ENCODE measurements at places on chromosomes 2 and 18. TPM values are rescaled to one million over a fixed set of nuclear protein-coding genes. Genes with fewer than 3 reads are reported as not detected.

DNA sequence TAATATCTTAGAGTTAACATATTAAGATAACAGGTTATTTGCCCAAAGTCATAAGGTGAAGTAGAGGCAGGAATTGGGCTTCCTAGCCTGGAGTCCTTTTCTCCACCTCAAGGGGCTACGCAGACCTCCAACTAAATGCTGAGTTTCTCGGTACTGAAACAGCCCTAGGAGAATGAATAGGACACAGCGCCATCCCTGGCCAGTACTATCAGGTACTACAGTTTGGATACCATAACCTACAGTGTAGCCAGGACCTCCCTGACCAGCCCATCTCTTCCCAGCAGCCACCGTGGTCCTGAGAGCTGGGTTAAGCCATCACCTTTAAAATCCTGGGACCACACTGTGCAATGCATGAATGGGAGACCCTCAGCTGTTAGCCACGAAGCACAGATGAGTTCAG lies 15.7 kb downstream of the CASP8 start:
- no peak for DNase-seq

GRCh38 chr18:10064267-10064666 lies 150.5 kb downstream of the VAPA start:
- DNase-seq: no peak

DNA sequence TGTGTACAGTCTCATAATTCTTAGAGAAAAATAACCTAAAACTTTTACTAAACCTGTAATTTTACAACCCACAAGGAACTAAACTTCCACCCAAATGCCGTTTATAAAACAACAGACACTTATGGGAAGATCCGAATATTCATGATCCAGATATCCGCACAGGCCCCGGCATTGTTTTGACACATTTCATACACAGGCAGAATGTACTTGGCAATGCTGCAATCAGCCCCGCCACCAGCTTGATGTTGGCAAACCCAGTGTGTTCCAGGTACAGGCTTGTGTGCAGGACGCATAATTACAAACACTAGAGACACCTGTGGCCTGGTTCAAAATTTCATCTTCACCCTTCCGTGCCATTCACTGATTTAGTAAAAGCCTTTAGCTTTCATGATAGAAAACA lies 393.0 kb upstream of the SALL3 start:
- DNase-seq: no peak

DNA sequence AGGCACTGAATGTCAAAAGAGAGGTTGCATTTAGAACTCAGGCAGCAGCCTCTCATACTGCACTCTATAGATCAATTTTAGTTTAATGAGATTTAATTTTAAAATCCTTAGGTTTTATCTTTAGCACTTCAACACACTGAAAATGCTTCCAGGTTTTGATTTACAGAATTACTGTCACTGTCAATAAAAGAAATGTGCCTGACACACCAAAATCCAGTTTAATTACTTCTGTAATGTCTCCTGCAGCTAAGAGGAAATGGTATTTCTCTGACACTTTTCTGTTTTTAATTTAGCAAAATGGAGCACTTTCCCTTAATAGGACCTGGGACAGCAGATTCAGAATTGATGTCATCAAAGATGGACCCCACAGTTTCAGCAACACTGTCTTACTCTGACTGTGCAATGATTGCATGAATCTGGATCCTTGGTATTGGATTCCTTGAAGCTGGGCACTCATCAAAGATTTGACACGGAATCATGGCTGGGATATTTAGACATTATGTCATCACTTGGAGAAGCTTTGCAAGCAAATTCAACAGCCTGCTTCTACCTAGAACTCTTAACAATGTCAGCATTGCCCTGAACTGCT lies 576.5 kb downstream of the NRXN1 start:
- DNase-seq: no peak

GRCh38 chr2:99554238-99554637 lies 64.4 kb upstream of the REV1 start:
- DNase-seq: no peak

DNA sequence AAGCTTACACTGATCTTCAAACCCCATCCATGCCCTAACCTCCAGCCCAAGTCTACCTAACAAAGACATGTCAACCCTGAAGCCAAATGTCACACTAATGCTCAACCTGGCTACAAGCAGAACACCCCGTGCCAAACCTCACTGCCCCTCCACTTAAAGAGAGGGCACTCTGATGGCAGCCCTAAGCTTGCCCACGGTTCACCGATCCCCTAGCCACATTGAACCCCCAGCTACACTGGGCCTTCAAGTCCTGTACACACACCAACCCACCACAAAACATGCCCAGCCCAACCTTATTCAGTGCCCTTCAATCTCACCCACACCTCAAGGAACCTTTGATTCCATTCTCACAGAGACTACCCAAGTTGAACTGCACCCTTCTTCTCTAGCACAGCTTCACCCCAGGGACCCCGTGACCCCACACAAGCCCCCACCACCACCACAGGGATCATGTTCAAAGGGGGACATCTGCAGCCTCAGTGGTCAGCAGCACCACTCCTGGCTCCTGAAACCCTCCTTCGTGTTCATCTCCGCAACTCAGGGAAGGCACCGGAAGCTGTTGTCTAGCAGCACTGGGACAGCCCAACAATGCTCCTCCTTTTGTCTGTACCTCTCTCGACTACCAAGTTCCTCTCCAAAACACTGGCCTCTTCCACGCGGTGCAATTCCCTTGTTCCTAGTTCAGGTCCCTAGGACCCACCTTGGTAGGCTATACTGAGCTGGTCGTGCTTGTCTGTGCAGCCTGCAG lies 218.8 kb downstream of the CYP26B1 start:
- no peak for DNase-seq

GRCh38 chr2:223909001-223909741 lies 36.0 kb downstream of the WDFY1 start:
- DNase-seq: no peak

- no peak for DNase-seq
Measured at GRCh38 chr2:67633212-67633856, 236.2 kb downstream of the ETAA1 start.

DNA sequence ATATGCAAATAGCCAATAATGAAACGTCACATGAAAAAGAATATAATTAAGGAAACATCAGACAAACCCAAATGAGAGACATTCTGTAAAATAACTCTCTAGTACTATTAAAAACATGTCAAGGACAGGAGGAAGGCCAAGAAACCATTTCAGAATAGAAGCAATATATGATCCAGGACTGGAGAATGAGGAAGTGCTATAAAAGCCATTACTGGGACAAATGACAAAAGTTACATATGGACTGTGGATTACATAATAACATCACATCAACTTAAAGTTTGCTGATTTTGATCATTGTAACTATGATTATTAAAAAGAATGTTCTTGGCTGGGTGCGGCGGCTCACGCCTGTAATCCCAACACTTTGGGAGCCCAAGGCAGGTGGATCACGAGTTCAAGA lies 81.3 kb downstream of the CRACDL start:
- no peak for DNase-seq

DNA sequence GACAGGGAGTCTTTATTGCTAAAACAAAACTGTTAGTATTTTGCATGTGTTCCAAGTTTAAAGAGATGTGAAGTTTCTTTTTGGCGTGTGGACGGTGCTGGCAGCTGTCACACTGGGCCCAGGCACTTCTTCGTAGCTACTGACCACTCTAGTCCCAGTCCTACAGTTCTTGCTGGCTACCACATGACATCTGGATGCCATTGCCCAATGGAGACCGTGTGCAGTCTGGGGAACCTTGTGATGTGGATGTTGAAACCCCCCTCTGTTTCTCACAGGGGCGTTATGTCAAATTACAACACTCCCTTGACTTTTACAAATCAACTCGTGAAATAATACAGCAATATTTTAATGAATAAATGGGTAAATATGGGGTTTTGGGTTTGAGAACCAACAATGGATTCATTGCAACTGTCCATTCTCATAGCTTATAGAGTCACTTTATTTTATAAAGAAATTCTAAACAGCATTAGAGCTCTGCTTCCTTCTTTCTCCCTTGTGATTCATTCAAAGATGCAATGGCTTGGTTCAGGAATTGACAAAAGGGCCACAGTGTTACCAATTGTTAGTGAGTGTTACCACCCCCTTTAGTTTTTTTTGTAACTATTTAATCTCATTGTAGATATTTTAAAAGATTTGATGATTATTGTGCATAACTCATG lies 1.2 kb downstream of the GPD2 start:
- DNase-seq: no peak

GRCh38 chr2:74037379-74037860 lies 52.7 kb downstream of the TET3 start:
- DNase-seq: no peak

- DNase-seq: no peak
Measured at GRCh38 chr2:97953853-97954252, 41.9 kb downstream of the TMEM131 start.

DNA sequence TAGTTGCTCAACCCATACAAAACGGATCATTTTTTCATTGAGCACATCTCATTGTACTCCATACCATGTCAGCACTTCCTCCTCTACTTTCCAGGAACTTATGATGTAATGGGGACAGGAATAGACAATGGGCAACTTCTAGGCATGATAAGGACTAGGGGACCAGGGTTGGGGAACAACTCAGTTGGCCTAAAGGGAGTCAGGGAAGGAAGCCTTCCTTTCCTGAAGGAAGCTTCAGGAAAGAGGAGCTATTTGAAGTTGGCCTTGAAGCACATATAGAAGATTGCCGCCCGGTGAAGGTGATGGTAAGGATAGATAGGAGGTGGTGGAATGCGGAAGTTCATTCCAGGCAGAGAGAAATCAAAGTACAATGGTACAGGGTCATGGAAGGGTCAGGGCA lies 283.9 kb downstream of the SLC8A1 start:
- no peak for DNase-seq

DNA sequence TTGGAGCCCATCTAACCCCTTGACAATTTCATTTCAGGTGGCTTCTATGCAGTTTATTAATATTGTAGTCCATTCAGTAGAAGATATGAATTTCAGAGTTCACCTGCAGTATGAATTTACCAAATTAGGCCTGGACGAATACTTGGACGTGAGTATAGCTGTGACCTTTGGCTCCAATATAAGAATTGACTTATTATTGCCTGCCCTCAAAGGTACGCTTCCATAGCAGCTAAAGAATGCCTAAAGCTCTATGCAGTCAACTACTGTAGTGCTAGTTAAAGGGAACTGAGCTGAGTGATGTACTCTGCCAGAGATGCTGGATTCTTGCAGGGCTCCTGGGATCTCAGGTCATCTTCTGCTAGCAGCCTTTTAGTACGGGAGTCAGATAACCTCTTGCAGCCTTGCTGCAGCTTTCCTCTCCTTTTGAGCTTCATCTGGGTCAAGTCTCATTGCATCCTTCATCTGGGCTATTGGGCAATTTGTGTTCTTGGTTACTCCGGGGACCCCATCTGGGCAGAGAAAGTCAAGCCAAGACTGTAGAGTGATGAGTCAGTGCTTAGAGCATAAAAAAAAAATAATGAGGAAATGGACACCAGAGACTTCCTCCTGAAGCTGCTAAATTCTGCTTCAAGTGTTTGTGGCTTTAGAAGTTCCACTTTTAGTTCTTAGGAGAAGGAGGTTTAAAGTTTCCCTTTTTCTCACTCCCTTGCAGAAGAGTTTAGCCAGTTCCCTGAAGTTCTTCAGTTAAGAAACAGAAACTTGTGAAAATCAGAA lies 105.6 kb downstream of the PRPF40A start:
- DNase-seq: peak; percentile 40

GRCh38 chr18:75727456-75727855 lies 300.0 kb upstream of the SMIM21 start:
- DNase-seq: peak; percentile 86

DNA sequence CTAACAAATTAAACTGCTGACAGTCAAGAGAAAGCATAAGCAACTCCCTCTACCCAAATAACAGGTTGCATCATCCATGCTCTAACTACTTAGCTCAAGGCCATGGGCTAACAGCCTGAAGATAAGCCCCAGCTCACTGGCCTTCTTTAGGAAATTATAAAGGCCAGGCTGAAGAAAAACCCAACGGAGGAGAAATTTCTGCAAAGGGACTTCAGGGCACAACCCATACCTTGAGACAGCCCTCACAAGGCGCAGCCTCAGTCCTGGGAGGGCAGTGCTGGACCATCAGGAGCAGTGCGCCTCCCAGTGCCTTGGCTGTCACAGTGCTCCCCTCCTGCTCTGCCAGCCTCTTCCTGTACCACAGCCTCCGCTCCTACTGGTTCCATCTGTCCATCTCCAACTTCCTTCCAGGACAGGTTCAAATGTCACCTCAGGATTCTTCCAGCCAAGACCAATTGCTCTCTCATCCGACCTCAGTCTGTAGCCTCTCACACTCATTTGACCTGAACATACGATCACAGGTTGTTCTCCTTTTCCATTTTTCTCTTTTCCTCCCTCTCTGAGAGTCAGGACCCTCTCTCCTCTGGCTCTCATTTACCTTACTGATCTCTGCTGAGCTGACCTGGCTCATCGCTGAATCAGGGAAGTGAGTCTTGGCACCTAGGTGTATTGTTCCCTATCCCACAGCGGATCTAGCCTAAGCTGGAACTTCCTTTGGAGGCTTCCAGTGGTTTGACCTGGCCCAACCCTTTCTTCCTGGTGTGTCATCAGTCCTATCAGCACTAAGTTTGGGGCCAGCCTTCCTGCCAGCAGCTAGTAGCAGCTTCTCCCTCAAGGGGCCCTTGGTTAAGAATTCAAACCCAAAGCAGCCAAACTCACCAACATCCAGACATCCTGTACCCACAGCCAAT lies 1.9 kb downstream of the MCFD2 start:
- DNase-seq: peak; percentile 61

ALPG gene
- 0.44 TPM for polyA plus RNA-seq

ADRA2B gene
- polyA plus RNA-seq: 2.1 TPM

SCYGR4 gene
- not detected for polyA plus RNA-seq

CRIM1 gene
- polyA plus RNA-seq: 38.2 TPM

IL1F10 gene
- not detected for polyA plus RNA-seq

MAPK4 gene
- polyA plus RNA-seq: 9.3 TPM

All from testis (tissue), 5 donors.